ENCODE measurements at places on chromosomes 16 and 17.

DNA sequence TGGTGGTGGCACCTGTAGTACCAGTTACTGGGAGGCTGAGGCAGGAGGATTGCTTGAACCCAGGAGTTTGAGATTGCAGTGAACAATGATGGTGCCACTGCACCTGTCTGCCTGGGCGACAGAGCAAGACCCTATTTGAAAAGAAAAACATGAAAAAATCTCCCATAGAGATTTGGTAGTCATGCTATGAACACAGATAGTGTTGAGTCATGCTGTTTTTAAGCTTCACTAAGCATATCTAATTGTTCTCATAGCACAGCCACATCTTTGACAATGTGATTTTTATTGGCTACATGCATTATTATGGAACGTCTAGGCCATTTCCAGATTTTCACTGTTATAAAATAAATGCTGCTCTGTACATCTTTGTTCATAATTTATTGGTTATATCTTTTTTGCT, 6.0 kb downstream of the IL34 start:
- DNase-seq: no peak

DNA sequence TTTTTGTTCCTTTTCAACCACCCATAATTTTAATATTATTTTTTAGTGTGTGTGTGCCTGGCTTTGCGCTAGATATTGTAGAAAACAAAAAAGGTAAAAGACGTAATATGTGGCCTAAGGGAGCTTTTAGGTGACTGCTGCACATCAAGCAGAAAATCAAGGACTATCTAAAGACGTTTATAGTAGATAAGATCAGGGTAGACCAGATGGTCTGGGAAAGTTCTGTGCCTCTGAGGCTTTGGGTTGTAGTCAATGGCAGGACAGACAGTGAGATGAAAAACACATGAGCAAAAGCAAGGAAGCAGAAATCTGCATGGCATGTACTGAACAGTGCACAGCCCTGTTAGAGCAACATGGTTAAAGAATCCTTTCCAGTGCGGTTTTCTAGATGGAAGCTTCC, 26.8 kb upstream of the ARHGAP23 start:
- no peak for DNase-seq

DNA sequence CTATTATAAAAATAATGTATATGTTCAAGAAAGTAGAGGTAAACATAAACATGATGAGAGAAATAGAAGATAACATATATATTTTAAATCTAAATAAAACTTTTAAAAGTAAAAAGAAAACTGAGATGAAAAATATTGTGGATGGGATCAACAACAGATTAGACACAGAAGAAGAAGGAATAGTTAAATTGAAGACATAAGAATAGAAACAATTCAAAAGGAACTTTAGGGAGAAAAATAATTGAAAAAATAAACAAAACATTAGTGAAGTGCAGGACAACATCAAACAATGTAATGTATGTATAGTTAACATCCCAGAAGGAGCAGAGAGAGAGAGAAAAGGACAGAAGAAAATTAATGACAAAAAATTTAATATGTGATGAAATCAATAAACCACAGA, 228.1 kb upstream of the TNRC6C start:
- no peak for DNase-seq

GRCh38 chr17:41301916-41302901, at the start of gene KRTAP29-1:
KRTAP29-1 (minus strand) TSS chr17:41302851; CDS start chr17:41302851, 0 bp downstream.
- DNase-seq: no peak

DNA sequence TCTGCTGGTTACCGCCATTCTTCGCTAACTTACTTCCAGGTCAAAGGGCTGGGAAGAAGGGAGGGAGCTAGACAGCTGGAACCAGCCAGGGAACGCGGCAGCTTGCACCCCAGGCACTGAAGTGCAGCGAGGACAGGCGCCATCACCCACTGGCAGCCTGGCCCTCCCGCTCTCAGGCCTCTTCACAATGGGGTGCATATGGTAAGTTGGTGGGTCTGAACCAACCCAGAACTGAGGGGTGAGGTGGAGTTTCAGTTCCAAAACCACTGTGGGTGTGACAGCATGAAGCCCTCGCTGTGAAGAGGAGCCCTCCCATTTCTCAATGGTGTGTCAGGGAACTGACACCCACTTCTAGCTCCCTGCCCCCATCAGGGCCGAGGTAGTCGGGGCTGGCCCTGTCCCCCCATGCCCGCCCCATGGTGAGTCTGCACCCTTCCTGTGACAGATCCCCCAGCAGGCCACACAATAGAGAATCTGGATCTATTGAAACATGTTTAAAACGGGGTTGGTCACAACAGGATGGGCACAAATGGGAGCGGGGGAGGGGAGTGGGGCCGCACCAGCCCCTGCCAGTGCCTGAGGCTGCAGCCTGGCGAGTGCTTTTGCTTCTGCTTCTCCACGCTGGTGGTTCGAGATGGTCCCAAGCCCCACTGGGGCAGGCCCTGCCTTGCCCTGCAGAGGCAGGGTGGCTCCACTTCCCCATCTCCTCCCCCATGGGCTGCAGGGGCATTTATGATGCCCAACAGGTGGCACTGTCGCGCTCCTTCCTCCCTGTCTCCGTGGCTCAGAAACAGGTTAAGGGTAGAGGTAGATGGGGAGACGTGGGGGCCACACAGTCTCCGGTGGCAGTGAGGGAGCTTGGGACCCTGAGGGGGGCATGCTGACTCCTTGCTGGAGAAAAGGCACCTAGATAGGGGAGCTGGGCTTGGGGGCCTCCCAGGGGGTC, 2.3 kb downstream of the LIMD2 start:
- no peak for DNase-seq

GRCh38 chr16:50449800-50450199, 81.0 kb upstream of the BRD7 start:
- no peak for DNase-seq

- no peak for DNase-seq
Measured at GRCh38 chr17:41777157-41777573, 9.3 kb downstream of the JUP start.

GRCh38 chr16:51055434-51055833, 95.6 kb downstream of the SALL1 start:
- DNase-seq: no peak

- DNase-seq: no peak
Measured at GRCh38 chr17:28475151-28475900, 1.9 kb downstream of the SLC13A2 start.

Data from NCI-H1930 (cell line).